ENCODE measurements at places on chromosomes 5 and 9.

- DNase-seq = no peak
Observed at GRCh38 chr9:629146-629545, 212.4 kb upstream of the DMRT1 start.

- DNase-seq = no peak
Observed at GRCh38 chr9:93621922-93622321, 45.5 kb downstream of the PHF2 start.

DNA sequence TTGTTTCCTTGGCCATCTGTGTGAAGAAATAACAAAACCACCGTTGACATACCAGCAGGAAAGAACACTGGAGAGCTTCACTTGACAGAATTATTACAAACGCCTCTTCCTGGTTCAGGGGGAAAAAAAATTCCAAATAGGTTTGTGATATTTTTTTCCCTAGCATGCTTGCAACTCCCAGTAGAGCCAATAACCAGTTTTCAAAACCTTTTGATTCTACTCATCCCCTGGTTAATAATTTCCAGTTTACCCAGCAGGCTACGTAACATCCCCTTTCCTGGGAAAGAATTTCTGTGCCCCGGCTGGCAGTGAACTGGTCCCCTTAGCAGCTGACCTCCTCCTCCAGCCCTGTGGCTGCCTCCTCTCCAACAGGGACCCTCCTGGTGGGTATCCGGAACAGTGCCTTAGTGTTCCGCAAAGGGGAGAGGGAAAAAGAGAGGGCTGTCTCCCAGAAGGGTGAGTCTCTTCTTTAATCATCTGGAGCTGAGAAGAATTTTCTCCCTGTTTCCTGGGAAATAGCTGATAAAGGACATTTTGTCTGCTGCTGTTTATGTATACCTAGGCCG lies 72.8 kb upstream of the BOD1 start:
- no peak for DNase-seq

DNA sequence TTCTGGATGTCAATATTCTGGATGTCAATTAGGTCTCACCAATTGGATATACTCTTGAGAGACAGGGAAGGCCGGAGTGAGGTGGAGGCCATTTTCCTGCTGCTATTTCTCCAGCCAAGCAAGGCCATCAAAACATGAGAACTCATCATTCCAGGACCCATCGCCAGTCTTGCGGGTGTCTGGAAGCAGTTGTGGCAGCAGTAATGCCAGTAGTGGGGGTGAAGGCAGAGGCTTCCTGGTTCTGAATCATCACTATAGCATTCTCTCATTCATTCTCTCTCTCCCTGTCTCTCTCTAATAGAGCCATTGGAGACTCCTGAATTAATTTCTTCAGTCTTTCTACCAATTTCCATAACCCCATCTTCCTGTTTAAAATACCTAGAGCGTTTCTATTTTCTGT lies 71.8 kb downstream of the EGFLAM start:
- peak; percentile 72 for DNase-seq

GRCh38 chr5:106956886-106957285 lies 713.9 kb downstream of the EFNA5 start:
- DNase-seq = no peak

DNA sequence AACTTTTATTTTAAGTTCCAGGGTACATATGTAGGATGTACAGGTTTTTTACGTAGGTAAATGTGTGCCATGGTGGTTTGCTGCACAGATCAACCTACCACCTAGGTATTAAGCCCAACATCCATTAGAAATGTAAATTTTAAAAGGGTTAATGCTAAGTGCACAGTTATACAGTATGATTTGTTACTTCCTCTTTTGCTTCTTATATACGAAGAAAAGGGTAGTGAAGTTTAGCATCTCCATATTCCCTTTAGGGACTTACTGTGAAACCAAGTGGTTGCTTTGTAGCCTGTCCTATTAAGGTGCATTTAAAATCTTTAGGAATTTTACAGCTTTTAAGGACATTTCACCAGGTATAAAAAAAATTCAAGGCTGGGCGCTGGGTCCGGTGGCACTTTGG lies 46.4 kb downstream of the RBM27 start:
- DNase-seq = no peak

DNA sequence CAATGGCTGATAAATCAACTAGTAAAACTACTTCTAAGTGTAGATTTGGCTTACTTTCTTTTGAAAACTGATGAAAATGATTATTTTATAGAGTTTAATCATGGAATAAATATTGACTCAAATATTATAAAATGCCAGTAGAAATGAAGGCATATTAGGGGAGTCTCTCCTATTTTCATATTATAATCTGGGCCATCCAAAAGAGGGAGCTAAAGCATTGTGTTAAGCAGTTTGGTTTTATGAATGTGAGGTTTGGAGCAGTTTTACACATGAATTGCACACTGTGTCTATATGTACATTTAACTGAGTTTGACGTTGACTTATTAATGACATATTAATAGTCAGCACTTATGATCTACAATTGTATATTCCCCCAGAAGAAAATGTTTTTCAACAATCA lies 17.4 kb downstream of the CDH9 start:
- DNase-seq = peak; percentile 20

- DNase-seq = peak; percentile 83
Observed at GRCh38 chr5:94618029-94618492, 343 bp downstream of the KIAA0825 start.

- no peak for DNase-seq
Observed at GRCh38 chr9:96149533-96150280, 152.3 kb downstream of the HSD17B3 start.

- no peak for DNase-seq
Observed at GRCh38 chr5:170269579-170269978, 28.0 kb downstream of the LCP2 start.

GRCh38 chr5:60810438-60811085 lies 33.5 kb downstream of the ELOVL7 start:
- DNase-seq = peak; percentile 28

- peak; percentile 24 for DNase-seq
Observed at GRCh38 chr9:83622433-83622938, 457 bp upstream of the IDNK start.

GRCh38 chr5:147081311-147081764 lies 153.5 kb upstream of the STK32A start:
- no peak for DNase-seq

DNA sequence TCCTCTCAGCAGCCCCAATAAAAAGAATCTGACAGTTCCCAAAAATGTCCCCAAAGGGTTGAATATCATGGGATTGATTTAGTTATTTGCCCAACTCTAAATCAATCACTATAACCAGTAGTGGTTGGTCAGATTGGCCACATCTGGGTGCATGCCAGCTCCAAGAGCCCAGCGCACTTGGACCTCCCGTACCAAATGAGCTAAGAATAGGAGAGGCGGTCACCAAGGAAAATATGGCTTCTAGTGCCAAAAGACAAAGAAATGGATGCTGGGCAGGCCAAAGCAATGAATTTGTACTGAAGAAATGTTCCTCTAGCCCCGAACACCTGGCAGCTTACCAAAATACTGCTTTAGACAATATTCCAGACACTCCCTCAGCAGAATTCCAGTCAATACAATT lies 80.3 kb downstream of the RCL1 start:
- DNase-seq = no peak
